ENCODE measurements at places on chromosomes 6 and 20. TPM values are rescaled to one million over a fixed set of nuclear protein-coding genes. Genes with fewer than 3 reads are reported as not detected.

Gene DDX43
- not detected for total RNA-seq

Gene NFKBIL1
- total RNA-seq = 11.0 TPM

Gene XKR7
- total RNA-seq = not detected

Gene CCR6
- total RNA-seq = not detected

Gene SRC
- total RNA-seq = 134 TPM

Gene C6orf132
- total RNA-seq = 3.5 TPM

Gene MACROD2
- total RNA-seq = 0.74 TPM

Gene PTGIS
- 0.02 TPM for total RNA-seq

Gene GABRR2
- not detected for total RNA-seq

Gene UNC5CL
- 0.34 TPM for total RNA-seq

Gene AGPAT1
- total RNA-seq = 39.1 TPM

Gene ESF1
- 19.4 TPM for total RNA-seq

Gene GPANK1
- 8.2 TPM for total RNA-seq

Gene AGER
- total RNA-seq = 1.3 TPM

Gene ID4
- 0.72 TPM for total RNA-seq

Gene GRM1
- total RNA-seq = 0.02 TPM

Gene COL9A1
- not detected for total RNA-seq

Gene DUSP15
- 1.6 TPM for total RNA-seq

Gene UFL1
- total RNA-seq = 9.6 TPM

Gene DST
- total RNA-seq = 56.7 TPM

Gene NOX3
- total RNA-seq = not detected

Gene RPS6KA2
- 0.11 TPM for total RNA-seq

Gene F13A1
- not detected for total RNA-seq

Gene TUBB2B
- total RNA-seq = 14.1 TPM

Gene MCHR2
- total RNA-seq = not detected

Gene ARMC12
- total RNA-seq = 0.38 TPM

Gene RBPJL
- not detected for total RNA-seq

Gene POU5F1
- 9.5 TPM for total RNA-seq

Gene ASIP
- total RNA-seq = not detected

Gene TGM3
- total RNA-seq = not detected

Gene DEFB129
- not detected for total RNA-seq

Gene LINC00237
- total RNA-seq = not detected

Gene TINAG
- not detected for total RNA-seq

Gene TULP4
- 6.8 TPM for total RNA-seq

Gene LST1
- total RNA-seq = not detected

Gene GDAP1L1
- total RNA-seq = not detected

Gene AKAP12
- 143 TPM for total RNA-seq

Gene PRL
- not detected for total RNA-seq

Gene SLC22A1
- 1.7 TPM for total RNA-seq

Gene CALHM4
- total RNA-seq = not detected

Data from A549 treated with GW870086 at 1 μM for 4 hours (cell line).